ENCODE measurements at places on chromosomes 6 and 20. TPM values are rescaled to one million over a fixed set of nuclear protein-coding genes. Genes with fewer than 3 reads are reported as not detected.

ZNF343 gene
- total RNA-seq: 3.1 TPM

DUSP15 gene
- not detected for total RNA-seq

FAM209B gene
- total RNA-seq: 0.52 TPM

TRIM31 gene
- total RNA-seq: 0.10 TPM

RIPPLY2 gene
- under 0.01 TPM for total RNA-seq

COL10A1 gene
- total RNA-seq: 0.31 TPM
